ENCODE measurements at places on chromosomes 3 and 15.

- no peak for DNase-seq
Measured at GRCh38 chr15:75350601-75351361, 3.9 kb downstream of the NEIL1 start.

DNA sequence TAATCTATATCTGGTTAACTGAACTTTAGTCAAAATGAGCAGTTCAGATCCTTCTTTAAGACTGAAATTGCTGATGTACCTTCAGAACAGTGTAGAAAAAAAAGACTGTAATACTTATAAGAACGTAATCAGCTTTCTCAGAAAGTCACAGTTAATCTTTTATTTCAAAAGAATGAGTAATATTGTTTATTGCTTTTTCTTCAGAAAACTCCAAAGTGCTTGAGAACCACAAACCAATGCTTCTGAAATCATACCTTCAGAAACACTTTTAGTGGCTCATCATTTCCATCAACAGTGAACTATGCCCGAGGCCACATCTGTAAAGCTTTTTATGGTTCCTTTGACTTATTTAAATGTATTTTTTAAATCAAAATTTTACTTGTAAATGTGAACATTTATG is 33.3 kb upstream of the CLASP2 start:
- DNase-seq: peak; percentile 41

- no peak for DNase-seq
Measured at GRCh38 chr3:129432671-129433070, 4.2 kb upstream of the EFCAB12 start.

DNA sequence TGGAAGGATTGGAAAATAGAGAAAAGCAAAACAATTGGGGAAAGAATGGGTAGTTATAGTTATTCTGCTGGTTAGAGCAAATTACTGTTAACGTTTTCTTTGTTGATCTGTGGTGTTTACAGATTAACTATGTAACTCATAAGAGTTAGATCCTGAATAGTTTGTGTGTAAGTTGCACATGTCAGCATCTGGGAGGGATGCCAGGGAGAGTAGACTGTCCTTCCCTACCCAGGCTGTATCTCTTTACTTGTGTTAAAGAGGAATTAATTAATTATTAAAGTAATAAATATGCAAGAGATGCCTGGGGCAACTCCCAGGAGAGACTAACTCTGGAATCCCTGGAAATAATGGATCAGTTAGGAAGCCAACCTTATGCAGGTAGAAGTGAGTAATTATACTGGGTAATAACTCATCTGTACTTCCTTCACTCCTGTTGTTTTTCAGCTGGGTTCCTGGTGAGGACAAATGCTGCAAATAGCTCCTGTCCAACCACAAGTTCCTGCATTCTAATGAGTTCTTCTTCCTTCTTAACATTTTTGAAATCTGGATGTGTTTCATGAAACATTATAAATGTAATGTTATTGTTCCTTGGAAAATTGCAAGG is 18.9 kb downstream of the GHRL start:
- DNase-seq: no peak

DNA sequence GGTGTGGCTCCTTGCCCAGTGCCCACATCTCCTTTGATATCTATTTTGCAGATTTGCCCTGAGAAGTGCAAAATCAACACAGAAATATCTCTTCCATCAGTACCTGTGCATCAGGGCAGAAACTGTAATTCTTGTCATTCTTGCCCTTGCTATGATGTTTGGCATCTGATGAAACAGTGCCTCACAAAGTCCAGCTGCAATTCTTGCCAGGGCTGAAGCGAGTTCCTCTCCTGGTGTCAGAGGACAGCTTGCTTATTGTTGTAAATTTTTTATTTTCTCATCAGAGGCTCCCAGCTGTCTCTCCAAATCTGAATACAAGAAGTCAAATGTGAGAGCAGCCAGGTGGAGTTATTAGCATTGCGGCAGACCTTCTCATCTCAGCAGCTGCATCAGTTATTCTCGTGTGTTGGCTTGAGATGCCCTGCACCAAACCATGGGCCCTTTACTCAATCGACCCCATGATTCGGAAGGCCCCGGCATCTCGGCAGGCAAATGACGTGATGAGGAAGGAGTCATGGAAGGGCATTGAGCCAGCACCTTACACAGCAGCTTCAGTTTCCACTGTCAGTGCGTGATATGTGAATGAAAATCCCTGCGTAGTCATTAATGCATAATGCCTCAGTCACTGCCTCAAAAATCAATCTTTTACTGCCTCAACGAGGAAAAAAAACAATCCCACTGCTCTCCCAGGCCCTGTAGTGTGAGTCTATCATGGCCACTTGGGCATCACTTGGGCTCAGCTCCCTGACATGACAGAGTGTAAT is 93.4 kb downstream of the CCNL1 start:
- no peak for DNase-seq

DNA sequence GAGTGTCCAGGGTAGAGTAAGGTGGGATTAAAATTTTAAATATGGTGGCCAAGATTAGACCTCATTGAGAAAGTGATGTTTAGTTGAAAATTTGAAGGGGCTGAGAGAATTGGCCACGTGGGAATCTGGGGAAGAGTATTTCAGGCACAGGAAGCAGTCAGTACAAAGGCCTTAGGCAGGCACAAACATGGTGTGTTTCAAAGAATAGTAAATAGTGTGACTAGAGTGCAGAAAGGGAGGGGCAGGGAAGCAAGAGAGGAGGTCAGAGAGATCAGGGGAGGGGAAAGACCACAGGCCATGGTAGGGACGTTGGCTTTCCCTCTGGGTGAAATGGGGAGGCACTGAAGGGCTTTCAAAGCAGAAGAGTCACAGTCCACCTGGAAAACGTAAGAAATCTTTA is 36.6 kb upstream of the POMGNT2 start:
- no peak for DNase-seq

- no peak for DNase-seq
Measured at GRCh38 chr15:25368850-25369249, 70.0 kb downstream of the UBE3A start.

DNA sequence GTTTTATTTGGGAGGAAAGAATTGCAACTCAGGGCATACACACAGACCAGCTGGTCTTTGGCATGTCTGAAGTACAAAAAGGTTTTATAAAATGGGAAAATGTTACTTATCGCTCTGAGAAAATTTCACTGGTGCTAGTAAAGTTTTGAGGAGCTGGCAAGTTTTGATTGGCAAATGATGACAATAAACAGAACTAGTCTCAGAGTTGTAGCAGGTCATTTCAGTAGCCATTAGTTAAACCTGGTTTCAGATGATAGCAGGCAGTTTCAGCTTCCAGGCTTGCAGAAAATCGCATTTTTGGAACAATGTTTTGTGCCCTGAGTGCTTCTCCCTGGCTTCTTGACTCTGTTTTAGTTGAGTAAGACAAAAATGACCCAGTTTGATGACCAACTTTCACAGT is 10.7 kb downstream of the B2M start:
- DNase-seq: no peak

DNA sequence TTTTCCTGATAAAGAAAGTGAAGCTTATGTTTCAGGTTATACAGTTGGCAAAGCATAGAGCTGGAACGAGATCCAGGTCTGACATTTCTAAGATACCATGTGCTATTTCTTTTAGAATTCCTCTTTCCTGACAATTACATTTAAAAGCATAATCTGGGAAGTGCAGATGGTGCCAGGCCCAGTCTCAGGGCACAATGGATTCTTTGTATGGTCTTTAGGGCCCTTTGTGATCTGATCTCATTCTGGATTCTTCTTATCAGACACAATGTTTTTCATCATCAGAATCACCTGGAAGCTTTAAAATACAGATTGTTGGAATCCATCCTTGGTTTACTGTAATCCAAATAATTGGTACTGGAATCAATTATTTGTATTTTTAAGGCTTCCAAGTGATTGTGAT is 18.6 kb upstream of the GLCE start:
- no peak for DNase-seq

- DNase-seq: no peak
Measured at GRCh38 chr15:99057697-99058420, 47.0 kb upstream of the SYNM start.

GRCh38 chr3:174116421-174116820 is 718.9 kb downstream of the NLGN1 start:
- DNase-seq: peak; percentile 68

- no peak for DNase-seq
Measured at GRCh38 chr3:114721864-114722263, 425.2 kb downstream of the ZBTB20 start.

DNA sequence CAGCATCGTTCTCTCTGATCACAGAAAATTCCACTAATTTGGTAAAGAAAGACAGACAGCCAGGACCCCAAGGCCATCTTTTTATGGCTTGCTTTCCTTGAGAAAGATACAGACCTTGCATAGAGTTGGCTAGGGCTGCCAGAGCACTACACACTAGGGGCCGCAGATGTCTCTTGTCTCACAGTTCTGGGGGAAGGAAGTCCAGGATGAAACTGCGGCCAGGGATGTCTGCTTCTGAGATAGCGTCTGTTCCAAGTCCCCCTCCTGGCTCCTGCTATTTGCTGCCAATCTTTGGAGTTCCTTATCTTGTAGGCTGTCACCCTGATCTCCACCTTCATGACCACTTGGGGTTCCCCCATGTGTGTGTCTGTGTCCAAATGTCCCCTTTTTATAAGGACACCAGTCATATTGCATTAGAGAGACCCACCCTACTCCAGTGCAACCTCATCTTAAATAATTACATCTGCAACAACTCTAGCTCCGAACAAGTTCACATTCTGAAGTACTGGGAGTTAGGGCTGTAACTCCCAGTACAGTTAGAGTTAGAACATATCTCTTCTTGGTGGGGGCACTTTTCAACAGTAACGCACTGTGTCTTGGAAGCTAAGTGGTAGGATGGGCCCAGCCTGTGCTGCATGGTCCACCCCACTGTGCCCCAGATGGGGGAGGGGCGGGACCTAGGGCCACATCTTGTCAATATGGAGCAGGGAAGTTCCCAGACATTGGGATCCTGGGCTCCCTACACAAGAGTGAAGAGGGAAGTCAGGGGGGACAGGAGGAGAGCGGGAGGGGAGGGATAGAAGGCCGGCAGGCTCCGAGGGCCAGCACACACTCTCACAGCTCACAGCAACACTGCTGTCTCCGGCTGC is 42.2 kb downstream of the KLF15 start:
- no peak for DNase-seq

DNA sequence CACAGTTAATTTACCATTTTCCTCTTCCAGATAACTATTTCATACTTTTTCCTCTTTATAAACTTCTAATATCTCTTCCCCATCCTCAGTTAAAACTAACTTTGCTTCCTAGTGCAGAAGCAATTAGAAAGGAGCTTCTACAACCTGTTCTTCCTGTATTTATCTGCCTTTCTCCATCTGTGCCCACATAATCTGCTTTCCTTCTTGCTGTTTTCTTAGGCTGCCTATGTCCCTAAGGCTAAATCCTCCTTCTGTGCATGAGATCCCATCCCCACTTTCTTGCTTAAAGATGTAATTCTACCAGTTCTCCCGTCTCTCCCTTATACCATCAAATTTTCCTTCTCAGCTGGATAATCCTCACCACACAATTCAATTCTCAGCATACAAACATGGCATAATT is 28.3 kb upstream of the HGD start:
- DNase-seq: no peak

DNA sequence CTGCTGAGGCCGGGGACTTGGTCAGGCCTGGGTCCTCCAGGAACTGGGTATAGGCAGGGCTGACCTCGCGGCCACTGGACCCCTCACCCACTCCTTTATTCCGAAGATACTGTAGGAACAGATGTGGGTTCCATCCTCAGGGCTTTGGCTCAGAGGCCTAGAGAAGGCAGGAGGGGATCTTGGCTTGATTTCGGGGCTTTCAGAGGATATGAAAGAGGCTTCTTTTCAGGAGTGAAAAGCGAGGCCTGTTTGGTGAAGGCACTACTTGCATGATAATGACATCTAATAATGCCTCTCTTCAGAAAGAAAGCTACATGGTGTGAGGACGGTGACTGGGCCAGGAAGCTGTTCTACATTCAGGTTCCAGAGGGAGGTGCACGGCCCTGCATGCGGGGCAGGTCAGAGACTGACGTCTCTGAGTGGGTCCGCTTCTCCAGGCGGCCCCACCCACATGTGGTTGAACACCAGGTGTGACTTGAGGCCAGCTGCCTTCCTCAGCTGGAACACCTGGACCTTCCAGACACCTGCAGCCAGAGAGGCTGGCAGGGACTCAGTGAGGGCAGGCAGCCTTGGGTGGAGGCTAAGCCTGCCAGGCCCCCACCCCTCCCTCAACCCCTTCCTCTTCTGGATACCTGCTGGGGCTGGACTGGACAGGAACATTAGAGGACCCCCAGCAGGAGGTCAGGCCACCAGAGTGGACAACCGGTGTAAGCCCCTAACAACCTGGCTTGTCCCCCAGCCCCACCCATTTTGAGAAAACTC is 31.1 kb upstream of the HHATL start:
- DNase-seq: no peak
